NCI-H345 (cell line): ENCODE measurements at places on chromosomes 7 and 10.

- peak; percentile 63 for DNase-seq
These were observed at the start of gene LRCH4 for GRCh38 chr7:100585511-100586265. TSS of gene LRCH4 (minus strand) at chr7:100586129. CDS start at chr7:100586100, 29 bp downstream.

GRCh38 chr10:64344211-64344610 is 823.0 kb downstream of the REEP3 start:
- no peak for DNase-seq

DNA sequence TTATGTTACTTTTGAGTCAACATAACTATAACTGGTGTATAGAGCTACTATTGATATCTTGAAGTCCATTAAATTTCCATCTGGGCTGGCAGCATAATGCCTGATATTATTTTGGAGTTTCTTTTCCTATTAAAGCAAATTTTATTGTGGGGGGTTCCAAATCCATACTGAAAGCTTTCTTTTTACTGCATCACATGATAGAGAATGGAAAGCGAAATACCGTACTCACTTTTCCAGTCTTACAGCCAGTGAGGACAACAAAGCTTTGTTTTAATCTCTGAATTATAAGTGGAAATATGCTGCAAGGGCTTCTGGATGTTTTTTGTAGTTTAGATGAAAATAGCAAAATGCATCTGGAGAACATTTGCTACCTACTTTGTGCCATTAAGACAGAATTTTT is 477.5 kb upstream of the SEMA3D start:
- no peak for DNase-seq

DNA sequence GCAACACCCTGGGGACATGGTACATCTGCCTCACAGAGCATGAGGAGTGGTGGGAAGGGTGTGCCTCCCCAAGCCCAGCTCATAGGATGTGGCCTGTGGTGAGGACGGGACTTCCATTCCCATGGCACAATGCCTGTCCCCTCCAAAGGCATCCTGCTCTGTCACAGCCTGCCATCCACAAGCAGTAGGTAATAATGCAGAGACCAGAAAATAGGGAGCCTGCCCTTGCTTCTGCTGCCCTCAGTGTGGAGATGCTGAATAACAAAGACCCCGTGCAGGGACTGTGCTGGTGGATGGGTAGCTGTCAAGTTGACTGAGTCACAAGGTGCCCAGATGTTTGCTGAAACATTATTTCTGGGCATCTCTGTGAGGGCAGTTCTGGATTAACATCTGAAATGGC is 199.9 kb upstream of the GRB10 start:
- DNase-seq = no peak

DNA sequence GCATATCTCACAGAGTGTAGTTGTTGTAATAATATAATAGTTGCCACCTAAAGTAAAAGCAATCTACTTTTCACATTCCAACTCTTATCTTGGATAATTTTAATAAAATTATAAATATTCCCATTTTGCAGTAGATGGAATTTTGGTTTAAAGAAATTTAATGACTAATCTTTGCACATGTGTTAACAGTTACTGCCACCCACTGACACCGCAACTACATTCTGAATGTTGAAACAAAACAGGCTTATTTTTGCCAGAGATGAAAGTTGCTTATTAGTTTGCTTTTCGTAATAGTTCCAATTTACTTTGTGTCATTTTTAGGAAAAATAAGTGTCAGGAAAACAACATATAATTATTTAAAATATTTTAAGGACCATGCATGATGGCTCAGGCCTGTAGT is 557.5 kb upstream of the PCDH15 start:
- DNase-seq = no peak

- no peak for DNase-seq
These were observed 101.1 kb upstream of the GSDME start for GRCh38 chr7:24858108-24858977.

GRCh38 chr7:148265896-148266295 is 324.7 kb upstream of the C7orf33 start:
- no peak for DNase-seq

- DNase-seq = no peak
These were observed 137.6 kb downstream of the LYZL1 start for GRCh38 chr10:29426420-29426819.
